Hematopoietic multipotent progenitor cell treated with erythropoietin and hydrocortisone succinate and interleukin-3 and kit ligand, for 15 days (in vitro differentiated cells): ENCODE measurements at places on chromosomes 5 and 9.

DNA sequence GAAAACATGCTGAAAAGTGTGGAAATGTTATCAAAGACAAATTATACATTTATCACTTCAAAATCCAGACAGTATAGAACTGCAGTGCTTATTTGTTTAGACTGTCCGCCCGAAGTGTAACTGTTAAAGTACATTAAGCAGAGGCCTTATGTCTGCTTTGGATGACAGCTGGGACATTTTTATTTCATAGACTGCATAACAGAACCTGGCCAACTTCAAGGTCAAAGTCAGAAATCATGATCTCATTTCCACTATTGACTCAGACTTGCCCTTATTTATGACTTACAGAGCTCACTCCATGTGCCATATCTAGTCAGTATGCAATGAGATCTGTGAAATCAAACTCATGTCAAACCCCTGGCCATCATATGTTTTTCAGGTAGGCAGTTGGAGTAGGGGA, 87.7 kb downstream of the RAB3C start:
- no peak for DNase-seq

DNA sequence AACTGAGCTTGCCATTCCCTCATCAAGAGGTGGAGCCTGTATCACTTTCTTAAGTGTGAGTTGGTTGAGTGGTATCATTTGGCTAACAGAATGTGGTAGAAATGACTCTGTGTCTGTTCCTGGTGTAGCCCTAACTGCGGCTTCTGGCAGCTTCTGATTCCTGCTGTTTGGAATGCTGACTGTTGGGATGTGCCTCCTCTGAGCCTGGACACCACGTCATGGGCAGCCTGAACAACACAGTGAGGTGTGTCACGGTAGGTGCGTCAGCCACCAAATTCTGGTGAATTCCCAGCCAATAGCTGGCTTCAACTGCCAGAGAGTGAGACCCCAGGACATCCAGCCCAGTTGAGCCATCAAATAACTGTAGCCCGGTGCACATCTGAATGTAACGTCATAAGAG, 6.1 kb upstream of the C9orf152 start:
- no peak for DNase-seq

DNA sequence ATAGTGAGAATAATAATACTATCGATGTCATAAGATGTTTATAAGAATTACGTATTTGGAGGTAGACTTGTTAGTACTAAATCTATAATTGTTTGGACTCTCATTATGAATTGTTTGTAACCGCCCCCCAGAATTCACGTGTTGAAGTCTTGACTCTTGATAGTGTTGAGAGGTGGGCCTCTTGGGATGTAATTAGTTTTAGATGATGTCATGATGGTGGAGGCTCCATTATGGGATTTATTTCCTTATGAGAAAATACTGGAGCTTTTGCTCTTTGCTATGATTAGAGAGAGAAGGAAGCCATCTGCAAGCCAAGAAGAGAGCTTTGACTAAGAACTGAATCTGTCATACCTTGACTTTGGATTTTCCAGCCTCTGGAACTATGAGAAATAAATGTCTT, 142.2 kb downstream of the PRDM9 start:
- no peak for DNase-seq

DNA sequence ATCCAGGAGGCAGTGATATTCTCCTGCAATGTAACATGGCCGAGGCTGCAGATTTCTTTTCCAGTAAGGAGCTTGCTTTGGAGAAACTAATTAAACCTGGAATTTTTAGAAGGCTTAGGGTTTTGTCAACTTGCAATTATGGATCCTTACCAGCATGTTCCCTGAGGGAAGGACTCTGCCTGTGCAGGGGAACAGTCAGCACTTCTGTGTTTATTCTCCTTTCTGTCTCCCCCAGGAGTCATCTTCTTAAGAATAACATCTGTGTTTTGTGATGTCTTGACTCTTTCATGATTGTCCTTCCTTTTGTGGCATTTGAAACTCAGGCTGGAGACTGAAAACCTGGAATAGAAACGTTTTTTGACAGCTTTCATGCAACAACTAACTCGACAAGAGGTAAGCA, 80.5 kb upstream of the TNFSF8 start:
- DNase-seq = no peak

DNA sequence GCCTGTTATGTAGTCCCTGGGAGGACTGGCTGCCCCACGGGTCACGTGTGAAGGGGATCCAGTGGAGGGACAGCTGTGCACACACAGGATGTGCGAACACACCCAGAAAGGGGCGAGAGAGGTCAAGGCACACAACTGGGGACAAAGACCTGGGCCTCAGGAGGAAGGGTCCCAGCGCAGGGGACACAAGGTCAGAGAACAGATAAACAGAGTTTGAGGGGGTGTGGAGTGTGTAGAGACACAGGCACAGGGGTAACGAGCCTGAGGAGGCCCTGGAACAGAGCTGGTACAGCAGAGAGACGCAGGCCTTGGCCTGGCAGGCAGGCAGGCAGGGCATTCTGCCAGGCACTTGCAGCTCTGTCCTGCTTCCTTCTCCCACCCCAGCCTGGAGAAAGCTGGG, 14.8 kb upstream of the PSMD5 start:
- no peak for DNase-seq

DNA sequence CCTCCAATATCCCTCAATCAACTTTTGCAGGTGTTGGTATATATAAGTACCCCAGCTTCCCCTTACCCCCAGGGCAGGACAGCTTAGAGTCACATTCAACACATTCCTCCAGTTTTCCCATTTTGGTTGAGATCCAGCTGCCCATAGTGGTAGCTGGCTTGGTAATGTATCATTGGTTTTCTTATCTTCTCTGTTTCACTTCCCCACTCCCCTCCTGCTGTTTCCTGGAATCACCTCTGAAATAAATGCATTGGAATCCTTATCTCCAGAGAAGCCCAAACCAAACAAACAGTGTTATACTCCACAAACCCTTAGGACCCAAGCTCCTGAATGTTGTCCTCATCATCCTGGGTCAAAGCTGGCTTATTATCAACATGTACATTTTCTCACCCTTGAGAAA, 184.8 kb downstream of the TMEM38B start:
- no peak for DNase-seq

DNA sequence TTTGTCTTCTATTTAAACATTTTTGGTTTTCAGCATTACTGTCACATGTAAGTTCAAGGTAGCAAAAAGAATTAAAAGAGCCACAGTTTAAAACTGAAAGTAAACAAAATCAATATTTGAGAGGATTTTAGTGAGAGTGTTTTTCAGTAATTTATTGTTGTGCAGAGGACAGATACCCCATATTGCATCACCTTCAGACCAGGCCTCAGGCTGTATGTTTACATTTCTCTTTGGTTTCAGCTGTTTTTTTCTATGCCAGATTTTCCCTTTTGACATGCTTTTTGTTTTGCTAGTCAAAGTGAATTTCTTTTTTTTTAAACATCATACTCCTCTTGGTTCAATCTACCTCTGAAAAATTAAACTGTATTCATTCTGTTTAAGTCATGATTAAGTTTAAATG, 47.2 kb downstream of the MAST4 start:
- DNase-seq = no peak

DNA sequence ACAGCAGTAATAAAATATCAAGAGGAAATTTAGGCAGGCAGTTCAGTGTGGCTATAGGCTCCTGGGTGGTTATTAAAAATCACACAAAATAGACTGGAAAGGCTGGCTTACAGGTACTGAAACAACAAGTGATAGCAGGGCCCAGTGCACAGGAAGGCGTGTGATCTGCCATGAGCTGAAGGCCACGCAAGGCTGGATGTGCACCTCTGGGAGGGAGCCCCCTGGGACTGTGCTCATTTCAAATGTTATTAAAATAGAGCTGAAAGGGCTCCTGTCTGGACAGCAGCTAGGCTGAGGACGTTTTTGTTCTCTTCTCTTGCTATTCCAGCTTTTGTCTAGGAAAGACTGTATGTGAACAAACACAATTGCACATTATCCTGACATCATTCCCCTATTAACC, 324.3 kb upstream of the RFX3 start:
- DNase-seq = no peak

DNA sequence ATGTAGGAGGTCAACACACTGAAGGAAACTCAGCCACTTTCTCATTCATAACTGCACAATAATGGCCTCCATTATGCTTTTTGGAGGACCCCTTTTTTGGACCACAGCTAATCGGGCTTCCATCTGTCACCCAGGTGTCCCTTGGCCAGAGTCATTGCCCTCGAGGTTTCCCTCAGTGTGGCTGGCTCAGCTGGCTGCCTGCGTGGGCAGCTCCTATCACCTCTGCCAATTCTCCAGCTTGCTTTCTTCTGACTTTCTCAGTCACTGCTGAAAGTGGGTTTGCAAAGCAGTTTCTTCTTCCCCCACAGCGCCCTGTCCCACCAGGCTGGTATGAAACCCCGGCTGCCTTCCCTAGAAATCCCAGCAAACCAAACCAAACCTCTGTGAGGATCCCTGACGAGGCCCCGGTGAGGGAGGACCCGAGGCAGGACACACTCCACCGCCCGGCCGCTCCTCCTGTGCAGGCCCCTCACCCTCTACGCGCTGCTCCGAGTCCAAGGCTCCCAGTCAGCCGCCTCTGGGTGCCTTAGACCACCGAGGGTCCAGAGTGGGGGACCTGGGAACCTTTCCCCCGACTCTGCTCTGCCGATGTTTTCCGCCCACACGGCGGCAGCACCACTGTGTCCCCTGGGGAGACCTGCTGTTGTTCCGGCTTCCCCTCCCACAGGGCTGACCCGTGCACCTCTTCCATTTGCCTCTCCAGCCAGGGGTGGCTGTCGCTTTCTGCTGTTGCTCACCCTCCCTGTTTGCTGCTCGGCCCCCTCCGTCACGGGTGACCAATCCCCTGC, 109.5 kb downstream of the TENT4A start:
- DNase-seq = no peak

GRCh38 chr5:14235872-14236271, 92.7 kb downstream of the TRIO start:
- no peak for DNase-seq

DNA sequence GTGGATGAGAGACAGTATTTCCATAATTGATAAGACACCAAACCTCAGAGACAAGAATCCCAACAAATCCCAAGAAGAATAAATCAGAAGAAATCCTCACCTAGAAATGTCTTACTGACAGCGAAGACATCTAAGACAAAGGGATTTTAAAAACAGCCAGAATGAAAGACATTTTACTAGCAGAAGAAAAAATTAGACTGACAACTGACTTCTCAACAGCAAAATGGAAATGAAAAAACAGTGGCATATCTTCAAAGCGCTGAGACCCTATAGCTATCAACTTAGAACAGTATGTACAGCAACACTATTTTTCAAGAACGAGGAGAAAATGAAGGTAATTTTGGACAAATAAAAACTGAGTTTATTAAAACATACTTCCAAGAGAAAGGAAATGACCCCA, 16.3 kb downstream of the TTLL11 start:
- no peak for DNase-seq

- DNase-seq = no peak
These were observed 156.4 kb upstream of the ADRA1B start for GRCh38 chr5:159759791-159760290.

GRCh38 chr9:91515074-91515687, 91.5 kb upstream of the NFIL3 start:
- no peak for DNase-seq

- DNase-seq = no peak
These were observed 86.1 kb upstream of the GHR start for GRCh38 chr5:42337143-42337542.

- DNase-seq = no peak
These were observed 168.9 kb downstream of the MAPKAP1 start for GRCh38 chr9:125538092-125538473.

GRCh38 chr9:76188286-76188685, 205.9 kb downstream of the RFK start:
- no peak for DNase-seq

DNA sequence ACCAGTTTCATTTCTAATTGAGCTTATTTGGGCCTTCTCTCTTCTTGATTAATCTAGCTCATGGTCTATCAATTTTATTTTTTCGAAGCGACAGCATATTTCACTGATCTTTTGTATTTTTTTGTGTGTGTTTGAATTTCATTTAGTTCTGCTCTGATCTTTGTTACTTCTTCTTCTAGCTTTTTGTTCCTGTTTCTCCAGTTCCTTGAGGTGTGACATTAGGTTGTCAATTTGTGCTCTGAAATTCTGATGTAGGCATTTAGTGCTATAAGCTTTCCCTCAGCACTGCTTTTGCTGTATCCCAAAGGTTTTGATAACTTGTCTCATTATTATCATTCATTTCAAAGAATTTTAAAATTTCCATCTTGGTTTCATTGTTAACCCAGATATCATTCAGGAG, 67.3 kb downstream of the STRBP start:
- DNase-seq = no peak

- DNase-seq = no peak
These were observed 595.6 kb downstream of the RAB3C start for GRCh38 chr5:59178482-59178881.

DNA sequence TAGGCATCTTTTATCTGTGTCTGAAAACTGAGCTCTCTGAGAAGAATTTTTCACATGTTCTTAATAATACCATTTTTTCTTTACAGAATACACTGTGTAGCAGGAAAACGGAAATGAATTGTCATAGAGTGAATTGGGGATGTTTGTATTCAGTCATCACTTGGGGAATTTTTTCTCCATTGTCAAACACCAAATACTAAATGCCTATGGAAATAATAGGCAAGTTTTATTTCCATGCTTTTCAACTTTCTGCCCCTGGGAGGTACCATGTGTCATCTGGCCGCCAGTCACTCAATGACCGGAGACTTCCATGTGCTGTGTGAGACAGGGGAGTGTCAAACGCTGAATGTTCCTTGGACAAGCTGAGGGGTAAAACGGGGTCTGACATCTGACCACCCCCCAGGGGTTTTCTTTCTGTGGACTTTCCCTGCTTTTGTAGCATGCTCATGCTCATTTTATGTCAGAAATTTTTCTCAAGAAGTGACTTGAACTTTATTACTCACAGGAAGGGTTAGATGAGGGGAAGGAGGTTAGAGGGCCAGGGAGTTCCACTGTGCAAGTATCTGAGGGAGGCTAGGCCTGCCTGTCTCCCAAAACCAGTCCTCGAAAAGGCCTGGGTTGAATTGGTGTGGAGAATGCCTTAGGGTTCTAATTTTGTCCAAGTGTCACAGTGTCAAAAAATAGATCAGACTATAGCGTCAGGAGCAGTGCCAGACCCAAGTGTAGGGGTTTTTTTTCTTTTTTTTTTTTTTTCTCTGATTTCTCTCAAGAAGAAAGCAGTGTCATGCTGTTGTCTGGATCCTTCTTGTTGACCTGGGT, 438.6 kb downstream of the AGTPBP1 start:
- no peak for DNase-seq
